ENCODE measurements at places on chromosomes 4 and X. TPM values are rescaled to one million over a fixed set of nuclear protein-coding genes. Genes with fewer than 3 reads are reported as not detected.

The RASSF6 gene
- not detected for total RNA-seq

GRCh38 chrX:34849371-34849770 lies 93.2 kb upstream of the FAM47B start:
- DNase-seq = no peak

The ADGRG4 gene
- not detected for total RNA-seq

The NPY1R gene
- 0.95 TPM for total RNA-seq

The IL2 gene
- not detected for total RNA-seq

- peak; percentile 72 for DNase-seq
These were observed 175.7 kb upstream of the BCOR start for GRCh38 chrX:40273356-40274050.

GRCh38 chr4:41514766-41515481 lies 23.0 kb upstream of the LIMCH1 start:
- DNase-seq = no peak

DNA sequence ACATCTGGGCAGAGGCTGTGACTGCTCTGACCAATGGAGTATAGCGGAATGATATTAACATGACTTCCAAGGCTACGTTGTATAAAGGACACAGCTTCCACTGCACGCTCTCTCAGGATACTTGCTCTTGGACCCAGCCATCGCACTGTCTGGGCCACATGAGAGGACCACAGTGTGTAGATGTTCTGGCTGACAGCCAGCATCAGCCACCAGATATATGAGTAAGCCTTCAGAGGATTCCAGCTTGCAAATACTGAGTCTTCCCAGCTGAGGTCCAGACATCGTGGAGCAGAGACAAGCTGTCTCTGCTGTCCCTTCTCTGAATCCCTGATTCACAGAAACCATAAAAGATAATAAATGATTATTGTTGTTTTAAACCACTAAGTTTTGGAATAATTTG lies 146.8 kb upstream of the USP9X start:
- DNase-seq = no peak

GRCh38 chr4:74751856-74752255 lies 42.5 kb downstream of the BTC start:
- no peak for DNase-seq

The IL13RA1 gene
- total RNA-seq = 57.6 TPM

The TEX13D gene
- not detected for total RNA-seq

GRCh38 chrX:97267396-97268181 lies 383.9 kb downstream of the RPA4 start:
- no peak for DNase-seq

- no peak for DNase-seq
These were observed 95.3 kb upstream of the EGFL6 start for GRCh38 chrX:13474164-13474516.

- peak; percentile 44 for DNase-seq
These were observed 90.0 kb upstream of the ADRA2C start for GRCh38 chr4:3676196-3676595.

DNA sequence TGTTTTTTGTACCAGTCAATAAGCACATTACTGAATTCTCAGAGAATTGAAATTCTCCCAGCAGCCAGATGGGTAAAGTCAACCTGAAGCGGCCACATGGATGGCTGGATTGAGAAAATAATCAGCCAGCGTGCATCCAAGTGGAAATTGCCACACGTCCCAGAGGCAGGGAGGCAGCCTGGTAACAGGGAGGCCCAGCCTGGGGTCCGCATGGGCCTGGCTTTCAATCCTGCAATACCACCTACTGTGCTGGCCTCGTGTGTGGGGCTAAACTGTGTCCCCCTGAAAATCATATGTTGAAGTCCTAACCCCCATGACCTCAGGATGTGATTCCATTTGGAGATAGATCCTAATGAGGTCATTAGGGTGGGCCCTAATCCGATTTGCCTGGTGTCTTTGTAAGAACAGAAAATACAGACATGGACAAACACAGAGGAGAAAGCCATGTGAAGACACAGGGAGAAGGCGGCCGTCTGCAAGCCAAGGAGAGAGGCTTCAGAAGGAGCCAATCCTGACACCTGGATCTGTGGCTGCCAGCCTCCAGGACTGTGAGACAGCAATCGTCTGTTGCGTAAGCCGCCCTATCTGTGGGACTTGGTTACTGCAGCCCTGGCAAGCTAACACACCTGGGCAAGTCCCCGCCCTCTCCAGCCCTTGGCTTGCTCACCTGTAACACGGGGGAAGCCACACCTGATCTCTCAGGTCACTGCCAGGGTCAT lies 90.3 kb downstream of the JAKMIP1 start:
- peak; percentile 53 for DNase-seq

- DNase-seq = no peak
These were observed 180.5 kb downstream of the PPP1R2C start for GRCh38 chrX:42597481-42597880.

DNA sequence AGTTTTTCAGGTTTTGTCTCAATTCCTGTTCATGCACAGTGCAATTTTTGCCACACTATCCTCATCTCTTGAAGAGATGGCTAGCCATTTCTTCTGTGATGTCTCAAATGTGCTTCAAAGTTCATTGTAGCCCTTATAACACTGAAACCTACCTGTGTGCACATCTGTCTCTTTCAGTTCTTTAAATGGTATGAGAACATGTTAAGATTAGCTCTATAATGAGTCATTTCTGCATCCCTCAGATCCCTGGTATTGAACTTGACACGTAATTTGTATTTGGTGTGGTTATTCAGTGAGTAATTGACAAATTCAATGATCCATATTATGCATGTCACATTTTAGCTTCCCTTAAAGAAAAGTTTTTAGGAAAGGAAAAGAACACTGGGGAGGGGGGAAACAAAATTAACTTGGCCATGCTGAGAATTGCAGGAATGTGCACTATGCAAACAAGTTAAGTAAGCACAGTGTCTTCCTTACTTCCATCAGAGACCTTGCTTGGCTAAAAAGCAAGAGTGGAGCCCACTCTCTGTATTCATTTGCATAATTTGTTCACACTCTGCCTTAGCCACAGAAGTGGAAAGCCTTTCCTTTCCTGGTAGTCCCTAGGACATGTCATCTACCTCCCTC lies 659.8 kb upstream of the MAGEB2 start:
- DNase-seq = no peak

Data from sigmoid colon (tissue), 7 donors.